Iris pigment epithelial cell (primary cell): ENCODE measurements at places on chromosomes 7 and 10.

GRCh38 chr7:127419196-127419595, 26.7 kb upstream of the ZNF800 start:
- no peak for DNase-seq

DNA sequence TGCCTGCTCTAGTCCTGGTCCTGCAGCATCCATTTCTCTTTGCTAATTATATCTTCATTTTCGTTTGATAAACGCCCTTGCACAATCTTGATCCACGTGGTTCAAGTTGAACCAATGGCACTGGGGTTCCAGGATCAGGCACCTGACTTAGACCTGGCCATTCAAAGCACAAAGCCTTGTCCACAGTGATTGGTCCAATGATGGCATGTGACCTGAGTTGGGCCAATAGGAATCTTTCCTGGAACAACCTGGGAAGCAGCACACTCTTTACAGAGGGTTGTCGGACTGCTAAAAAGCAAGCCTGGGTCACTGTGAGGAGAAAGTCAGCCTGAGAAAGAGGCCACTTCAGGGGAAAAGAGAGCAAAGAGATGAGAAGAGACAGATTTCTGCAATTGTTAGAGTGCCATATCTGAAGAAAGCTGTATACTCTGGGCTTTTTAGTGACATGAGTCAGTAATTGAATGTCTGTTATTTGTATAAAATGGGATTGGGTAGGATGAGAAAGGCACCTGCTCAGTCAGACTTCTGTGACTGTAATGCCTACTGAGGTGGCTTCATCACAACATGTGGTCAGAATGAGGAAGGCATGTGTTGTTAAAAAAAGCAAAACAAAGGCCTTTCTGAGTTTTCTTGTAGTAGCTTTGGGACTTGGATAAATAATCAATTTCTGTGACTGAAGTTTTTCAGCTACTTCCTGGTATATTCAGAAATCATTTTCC, 4.4 kb upstream of the STEAP4 start:
- no peak for DNase-seq

- DNase-seq: peak; percentile 94
Measured at GRCh38 chr10:79422178-79422892, 23.1 kb downstream of the ZCCHC24 start.

DNA sequence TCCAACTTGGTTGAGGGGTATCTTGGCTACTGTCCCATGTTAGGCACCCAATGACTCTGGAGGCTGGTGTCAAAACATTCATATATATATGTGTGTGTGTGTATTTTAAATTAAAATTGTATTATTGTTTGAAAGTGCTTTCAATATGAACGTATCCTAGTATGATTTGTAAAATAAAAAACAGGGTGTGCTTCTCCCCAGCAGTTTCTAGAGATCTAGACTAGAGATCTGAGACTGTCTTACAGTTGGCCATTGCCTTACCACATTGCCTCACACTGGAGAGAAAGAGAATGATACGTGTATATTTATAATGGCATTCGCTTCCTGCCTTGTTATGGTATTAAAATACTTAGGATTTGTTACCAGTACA, 1.2 kb downstream of the BAG3 start:
- peak; percentile 80 for DNase-seq

- no peak for DNase-seq
Measured at GRCh38 chr7:81672872-81673271, 97.0 kb downstream of the HGF start.

DNA sequence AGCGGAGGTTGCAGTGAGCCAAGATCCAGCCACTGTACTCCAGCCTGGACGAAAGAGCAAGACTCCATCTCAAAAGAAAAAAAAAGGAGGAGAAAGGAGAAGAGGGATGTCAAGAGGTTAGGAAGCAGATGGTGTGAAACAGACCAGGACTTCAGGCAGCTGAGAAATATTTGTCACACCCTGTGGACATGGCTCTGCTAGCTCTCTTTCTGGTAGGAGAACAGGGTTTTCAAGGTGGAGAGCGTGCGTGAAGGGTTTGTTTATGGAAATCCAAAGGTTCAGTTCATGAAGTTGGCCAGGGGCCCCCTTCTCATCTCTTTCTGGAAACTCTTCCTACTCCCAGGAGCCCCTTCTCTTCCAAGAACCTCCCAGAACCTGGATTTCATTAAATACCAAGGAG, 110.8 kb upstream of the GALNT17 start:
- DNase-seq: no peak

DNA sequence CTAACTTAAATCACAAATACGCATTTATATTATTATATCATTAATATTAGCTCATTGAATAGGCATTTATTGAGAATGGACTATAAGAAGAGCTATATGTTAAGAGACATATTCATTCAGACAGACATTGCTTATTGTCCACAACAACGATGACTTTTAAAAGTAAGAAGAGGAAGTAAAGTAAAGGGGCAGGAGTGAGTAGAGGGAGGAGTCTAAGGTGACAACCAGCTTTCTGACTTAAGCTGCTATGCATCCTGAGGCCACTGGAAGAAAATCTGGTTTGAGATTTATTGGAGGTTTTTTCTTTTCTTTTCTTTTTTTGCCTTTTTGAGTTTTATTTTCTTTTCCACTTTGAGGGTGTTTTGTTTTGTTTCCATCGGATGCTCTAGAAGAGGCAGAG, 723.5 kb downstream of the GRM8 start:
- no peak for DNase-seq

DNA sequence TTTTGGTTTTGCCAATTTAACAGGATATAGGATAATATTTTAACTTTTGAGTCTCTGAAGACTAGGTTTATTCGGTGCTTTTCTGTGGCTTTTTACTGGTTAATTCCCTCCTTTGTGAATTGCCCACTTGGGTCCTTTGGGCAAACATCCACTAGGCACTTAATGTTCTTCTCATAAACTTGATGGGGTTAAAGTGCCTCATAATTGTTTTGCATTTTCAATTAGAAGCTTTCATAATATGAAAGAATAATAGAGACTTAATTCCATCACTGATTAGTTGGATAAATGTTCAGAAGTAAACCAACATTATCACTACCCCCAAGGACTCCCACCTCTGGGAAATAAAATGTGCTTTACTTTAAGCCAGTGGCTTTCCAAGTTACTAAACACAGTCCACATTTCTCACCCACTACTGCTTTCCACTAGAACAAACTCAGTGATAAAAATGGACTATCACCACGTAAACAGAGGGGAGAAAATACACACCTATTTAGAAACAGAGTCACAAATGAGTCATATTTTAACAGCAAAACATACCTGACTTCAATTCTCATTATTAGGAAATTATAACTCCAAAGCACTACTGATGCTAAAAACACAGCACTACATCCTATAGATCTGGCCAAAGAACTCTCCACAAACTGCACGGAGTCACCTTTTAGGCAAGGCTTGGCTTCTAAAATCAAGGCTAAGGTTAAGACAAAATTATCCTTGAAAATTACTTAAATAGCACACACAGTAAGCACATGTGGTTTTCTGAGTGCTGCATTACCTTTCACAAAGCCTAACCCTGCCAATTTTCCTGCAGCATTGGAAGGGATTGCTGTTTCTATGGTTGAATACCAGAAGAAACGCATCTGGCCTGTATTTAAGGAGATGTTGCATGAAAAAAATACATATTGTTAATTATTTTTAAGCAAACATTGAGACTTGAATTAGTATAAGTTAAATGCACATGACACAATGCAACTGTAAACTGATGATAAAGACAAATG, 41.2 kb downstream of the PARD3 start:
- no peak for DNase-seq

DNA sequence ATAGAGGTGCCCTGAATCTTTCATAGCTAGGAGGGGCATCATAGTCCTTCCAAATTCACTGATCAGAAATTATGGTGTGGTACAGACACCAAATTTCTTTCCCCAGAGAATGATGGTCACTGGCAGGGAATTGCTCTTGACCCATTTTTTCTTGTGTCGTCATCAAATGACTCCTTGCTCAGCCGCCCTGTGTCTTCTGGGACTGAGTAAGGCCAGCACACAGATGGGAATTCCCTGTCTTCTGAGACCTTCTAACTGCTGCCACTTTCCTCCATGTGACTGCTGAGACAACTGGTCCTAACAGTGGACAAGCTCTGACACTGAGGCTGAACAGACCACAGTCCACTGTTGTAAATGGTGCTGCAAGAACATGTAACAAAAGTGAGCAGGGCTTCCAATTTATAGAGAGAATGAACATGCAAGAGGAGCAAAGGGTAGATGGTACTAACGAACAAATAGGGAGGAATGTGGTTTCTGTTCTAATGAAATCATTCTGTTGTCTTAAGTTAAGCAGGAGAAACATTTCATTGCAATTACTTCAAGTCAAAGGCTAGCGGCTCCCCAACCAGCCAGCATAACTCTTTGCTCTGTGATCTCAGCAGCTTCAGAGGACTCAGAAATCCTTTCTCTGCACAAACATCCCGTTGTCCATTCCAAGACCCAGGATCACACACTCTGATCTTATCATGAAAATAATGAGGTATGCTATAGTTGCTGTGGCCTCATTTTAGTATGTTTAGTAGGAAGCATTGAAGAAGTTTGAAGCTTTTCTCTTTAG, 235.9 kb upstream of the PRSS1 start:
- peak; percentile 21 for DNase-seq

- DNase-seq: no peak
Measured at GRCh38 chr7:46411236-46411635, 490.2 kb upstream of the IGFBP3 start.

DNA sequence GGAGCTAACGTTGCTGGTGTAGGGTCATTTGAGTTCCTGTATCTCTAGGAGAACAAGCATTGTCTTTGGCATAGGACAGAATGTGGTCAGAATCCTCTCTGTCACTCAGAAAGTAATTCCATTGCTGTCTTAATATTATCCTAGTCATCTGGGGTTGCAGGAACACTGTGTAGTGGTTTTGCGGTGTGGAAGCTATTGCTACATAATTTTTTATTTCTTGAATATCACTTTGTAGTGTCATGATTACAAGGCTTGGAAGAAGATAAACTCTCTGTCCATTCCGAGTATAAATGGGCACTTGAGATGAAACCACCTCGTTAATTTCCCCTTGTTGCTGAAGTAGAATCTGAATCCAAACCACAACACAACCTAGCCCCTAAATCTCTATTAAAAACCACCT, 919.2 kb downstream of the LRMDA start:
- no peak for DNase-seq

GRCh38 chr7:140039066-140039465, 23.7 kb downstream of the PARP12 start:
- DNase-seq: no peak

GRCh38 chr7:125516194-125516593, 586.6 kb upstream of the POT1 start:
- no peak for DNase-seq

GRCh38 chr10:119315128-119316001, 108.0 kb downstream of the GRK5 start:
- DNase-seq: peak; percentile 98

- DNase-seq: peak; percentile 52
Measured at GRCh38 chr10:114925587-114926586, 12.1 kb upstream of the TRUB1 start.

DNA sequence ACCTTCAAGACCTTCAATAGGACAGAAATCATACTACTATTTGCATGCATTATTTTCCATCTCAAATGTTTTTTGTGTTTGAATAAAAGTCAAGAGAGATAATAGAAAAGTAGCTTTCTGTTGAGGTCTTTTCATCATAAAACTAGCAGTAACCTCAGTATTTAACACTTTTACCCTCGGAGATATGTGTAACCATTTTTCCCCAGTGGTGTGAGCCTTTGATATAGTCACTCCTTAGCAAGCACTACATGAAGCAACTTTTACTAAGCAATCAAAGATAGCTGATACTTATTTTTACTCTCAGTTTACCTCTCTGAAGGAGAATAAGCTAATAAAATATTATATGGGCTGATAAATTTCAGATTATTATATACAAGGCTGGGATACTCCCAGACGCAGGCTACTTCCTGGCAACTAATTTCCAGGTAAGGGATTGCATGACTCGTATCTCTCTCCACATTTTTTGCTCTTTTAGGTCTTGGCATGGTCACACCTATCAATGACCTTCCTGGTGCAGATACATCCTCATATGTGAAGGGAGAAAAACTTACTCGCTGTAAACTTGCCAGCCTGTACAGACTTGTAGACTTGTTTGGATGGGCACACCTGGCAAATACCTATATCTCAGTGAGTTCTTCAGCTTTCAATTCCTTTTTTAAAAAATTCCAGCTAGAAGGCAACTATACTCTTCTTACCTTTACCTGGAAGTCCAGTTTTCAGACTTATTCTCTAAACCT, 91.5 kb upstream of the MXI1 start:
- no peak for DNase-seq

DNA sequence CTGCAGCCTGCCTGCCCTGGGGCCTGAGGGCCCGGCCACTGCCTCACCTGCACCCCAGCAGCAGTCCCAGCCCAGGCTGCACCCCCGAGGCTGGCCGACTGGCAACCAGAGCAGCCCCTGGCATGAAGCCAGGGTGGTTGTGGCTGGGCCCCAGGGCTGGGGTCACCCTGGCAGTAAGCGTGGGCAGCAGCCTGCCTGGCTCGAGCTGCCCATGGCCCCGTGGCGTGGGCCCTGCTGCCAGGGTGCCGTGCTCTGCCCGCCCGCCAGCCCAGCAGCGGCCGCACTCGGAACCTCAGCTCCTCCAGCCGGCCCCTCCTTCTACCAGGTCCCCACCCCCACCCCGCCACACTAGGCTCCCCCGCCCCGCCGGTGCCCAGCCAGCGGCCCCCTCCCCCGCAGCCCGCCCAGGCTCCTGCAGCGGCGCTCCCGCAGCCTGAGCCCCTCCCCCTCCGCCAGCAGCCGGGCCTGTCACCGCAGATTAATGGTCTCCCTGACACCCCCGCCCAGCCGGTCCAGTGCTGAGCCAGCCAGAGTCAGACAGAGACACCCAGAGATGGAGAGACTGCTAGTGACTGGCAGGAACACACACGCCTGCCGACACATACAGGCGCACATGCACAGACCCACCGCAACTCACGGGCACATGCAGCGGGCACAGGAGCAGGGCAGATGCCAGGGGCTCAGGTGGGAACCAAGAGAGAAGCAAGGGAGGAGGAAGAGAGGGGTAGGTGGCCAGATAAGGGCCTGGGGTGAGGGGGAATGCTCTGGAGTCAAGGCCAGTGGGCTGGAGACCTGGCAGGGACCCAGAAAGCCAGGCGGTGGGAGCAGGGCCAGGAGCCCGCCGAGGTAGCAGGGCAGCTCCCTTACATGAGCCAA, 22.4 kb downstream of the KCNH2 start:
- DNase-seq: no peak

DNA sequence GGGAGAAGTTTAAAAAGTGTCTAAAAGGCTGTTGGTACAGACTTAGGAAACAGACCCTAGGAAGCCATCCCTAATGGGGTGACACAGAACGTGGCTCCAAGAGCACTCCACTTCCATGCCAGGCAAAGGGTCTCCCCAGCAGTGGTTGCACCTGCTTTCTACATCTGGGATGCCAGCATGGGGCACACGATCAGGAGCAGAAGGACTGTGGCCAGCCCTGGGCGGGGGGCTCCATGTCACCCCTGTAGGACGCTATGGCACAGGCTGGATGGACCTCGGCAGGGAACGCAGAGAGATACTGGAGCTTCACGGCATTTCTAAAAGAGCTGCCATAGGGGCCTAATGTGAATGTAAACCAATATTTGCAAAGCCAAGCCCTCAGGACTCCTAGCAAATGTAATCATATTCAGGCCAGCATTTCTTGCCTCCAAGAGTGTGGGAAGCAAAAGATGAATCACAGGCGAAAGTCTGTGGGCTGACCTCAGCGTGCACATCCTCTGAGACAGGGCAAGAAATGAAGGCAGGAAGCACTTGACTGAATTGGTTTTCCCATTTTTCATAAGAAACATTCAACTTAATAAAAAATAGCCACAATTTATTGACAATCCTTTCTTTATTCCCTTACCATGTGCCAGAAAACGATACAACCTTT, 93.9 kb downstream of the ATXN7L1 start:
- peak; percentile 96 for DNase-seq

- peak; percentile 45 for DNase-seq
Measured at GRCh38 chr7:99098824-99099498, 44.9 kb downstream of the SMURF1 start.

GRCh38 chr7:11478426-11478825, 353.6 kb downstream of the THSD7A start:
- DNase-seq: no peak
